ENCODE measurements at places on chromosomes 4 and X. TPM values are rescaled to one million over a fixed set of nuclear protein-coding genes. Genes with fewer than 3 reads are reported as not detected.

The NCAPG gene
- total RNA-seq, result 0.44 TPM

The CFAP47 gene
- not detected for total RNA-seq

The HSFX1 gene
- total RNA-seq, result 2.9 TPM

The RASL11B gene
- 1.3 TPM for total RNA-seq

The SLC49A3 gene
- 6.9 TPM for total RNA-seq

The HTR2C gene
- total RNA-seq, result not detected

- DNase-seq, result no peak
Observed at GRCh38 chr4:54840992-54841768, 183.4 kb downstream of the KIT start.

- DNase-seq, result no peak
Observed at GRCh38 chrX:37746951-37747350, 32.9 kb upstream of the CYBB start.

- no peak for DNase-seq
Observed at GRCh38 chrX:109040057-109040456, 303.7 kb upstream of the IRS4 start.

DNA sequence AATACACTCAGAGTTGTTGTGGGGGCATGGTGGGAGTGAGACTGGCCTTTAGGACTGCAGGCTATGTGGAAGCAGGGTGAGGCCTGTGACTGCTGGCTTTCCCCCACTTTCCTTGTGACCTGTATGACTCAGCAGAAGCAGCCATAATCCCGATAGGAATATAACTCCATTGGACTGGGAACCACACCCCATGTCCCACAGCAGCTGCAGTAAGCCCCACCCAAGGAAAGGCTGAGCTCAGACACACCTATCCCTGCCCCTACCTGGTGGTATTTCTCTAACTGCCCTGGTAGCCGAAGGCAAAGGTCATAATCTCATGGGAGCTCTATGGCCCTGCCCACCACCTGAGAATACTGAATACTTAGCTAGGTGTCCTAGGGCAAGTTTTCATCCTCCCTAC, 169.3 kb downstream of the GC start:
- DNase-seq, result no peak

- DNase-seq, result peak; percentile 41
Observed at GRCh38 chr4:87679449-87680169, 29.5 kb downstream of the DMP1 start.

GRCh38 chr4:180751009-180751408, 1492.2 kb upstream of the TENM3 start:
- no peak for DNase-seq

DNA sequence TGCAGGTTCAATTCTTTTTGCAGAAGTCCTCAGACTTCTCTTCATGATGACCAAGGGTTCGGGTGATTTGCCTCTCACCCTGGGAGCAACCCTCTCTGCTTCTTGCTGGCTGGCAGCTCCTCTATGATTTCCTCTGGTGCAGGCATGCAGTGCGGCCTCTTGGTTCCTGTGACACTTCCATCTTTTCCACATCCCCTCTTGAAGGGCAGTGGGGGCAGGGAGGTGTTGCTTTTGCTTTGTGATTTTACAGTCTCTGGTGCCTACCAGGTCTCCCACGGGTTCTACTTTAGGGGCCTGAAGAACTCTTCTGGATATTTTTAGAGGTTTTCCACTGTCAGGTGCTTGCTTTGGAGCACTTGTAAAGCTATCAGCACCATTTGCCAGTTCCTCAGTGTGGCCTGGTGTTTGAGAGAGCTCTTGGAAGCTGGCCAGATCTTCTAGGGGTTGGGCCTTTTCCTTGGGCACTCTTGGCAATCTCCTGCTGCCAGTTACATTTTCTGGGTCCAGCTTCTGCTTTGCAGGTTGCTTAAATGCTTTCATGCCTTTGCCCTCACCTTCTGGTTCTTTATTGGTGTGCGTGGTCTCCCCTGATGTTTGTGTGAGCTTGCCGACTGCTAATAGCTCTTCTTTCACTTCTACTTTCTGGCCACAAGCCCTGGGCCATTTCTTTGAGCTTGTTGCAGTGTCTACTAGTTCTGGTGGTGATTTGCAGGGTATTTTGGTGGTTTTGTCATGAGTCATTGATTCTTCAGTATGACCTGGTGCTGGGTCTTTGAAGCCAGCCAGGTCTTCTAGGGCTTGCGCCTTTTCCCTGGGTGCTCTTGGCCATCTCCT, 11.5 kb upstream of the CHST7 start:
- DNase-seq, result peak; percentile 64

DNA sequence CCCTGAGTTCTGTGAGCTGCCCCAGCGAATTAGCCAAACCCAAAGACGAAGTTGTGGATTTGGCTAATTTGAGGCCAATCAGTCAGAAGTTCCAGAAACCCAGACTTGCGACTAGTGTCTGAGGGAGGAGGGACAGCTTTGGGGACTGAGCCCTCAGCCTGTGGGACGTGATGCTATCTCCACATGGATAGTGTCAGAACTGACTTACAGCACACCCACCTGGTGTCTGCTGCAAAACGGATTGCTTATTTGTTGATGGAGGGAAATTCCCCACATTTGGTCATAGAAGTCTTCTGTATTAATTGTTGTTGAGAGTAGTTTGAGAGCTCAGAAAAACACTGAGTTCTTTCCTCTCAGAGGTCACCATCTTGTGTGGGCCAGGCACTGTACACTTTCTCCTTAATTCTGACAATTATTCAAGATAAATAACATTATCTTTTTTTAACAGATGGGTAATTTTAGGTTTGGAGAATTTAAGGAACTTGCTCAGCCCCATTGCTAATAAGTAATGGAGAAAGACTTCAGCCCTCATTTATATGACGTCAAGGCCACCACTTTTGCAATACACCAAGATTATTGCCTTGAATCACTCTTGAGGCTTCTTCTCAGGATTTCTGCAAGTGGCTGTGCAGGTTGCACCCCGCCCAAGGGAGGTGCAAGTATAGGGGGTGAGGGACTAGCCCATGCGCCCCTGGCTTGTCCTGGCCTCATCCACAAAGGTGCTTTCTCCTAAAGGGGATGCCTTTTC, 16.7 kb downstream of the CLRN2 start:
- no peak for DNase-seq

DNA sequence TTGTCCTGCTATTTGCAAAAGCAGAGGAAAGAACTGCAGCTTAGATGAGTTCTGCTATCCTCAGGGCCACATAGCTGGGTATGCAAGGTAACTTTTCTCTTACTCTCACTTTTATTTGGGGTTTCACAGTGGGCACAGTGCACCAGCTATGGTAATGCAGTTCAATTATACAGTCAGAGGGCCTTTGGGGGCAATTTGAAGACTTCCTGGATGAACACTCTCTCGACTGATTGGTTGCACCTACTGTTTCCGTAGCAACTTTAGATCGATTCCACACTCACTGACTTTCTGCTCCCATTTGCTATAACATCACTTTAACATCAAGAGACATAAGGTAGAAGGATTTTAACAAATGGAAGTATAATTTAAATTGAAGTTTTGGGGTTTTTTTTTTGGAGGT, 128.6 kb downstream of the SLC39A8 start:
- DNase-seq, result no peak

- DNase-seq, result no peak
Observed at GRCh38 chr4:98656443-98656842, 2.0 kb downstream of the TSPAN5 start.

DNA sequence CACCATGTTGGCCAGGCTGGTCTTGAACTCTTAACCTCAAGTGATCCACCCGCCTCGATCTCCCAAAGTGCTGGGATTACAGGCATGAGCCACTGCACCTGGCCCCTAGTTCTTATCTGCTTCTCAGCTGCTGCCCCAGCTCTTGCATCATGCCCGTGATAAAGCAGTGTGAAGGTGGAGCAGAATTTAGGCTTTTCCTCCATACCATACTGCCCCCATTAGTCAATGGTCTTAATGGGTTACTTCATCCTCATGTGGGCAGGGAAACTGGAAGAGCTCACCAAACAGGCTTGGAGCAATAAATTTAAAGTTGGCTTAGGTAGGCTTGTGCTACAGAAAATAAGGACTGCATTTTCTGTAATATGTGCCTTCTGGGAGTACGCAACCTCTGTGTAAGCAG, 636.9 kb upstream of the BOD1L1 start:
- no peak for DNase-seq

- no peak for DNase-seq
Observed at GRCh38 chr4:64166365-64166764, 242.9 kb downstream of the TECRL start.

- DNase-seq, result no peak
Observed at GRCh38 chr4:653080-653821, 20.8 kb downstream of the ATP5ME start.

GRCh38 chrX:138719396-138719795, 7.9 kb upstream of the FGF13 start:
- DNase-seq, result no peak

- no peak for DNase-seq
Observed at GRCh38 chr4:77012726-77013125, 63.1 kb downstream of the CCNI start.

DNA sequence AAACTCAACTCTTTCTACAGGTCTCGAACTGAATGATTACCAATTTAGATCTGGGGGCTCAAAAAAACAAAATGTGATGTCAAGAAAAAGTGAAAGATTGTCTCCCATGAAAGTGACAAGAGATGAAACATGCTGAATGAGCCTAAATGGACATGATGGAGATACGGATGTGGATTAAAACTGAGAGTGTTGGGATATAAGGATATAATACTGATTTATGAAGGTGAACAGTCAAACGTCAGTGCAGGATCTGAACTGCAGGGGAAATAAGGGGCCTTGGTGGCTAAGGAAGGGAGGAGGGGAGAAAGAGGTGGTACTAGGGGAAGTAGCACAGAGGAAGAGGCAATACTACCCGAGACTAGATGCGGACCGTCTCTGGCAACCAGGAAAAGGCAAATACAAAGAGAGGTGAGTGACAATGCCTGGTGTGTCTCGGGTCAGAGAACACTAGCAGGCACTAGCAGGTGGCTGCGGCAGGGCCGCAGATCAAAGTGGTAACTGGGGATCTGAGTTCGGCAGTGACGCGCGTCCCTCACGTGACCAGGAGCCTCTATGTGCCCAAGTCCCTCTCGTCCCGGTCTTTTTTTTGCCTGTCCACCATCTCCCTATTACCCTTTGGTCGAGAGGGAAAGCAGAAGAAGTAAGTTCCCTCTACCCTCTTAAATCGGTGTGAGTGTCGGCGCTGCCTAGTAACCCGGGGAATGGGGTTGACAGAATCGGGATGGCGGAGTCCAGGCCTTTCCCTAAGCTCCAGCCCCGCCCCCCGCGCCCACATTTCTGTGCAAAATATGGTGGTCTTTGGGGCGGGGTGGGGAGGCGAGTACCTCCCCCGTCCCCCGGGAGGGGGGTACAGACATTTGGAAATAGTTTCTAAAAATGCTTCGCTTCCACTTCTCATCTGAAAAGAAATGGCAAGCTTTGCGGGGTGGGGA, at the start of gene TCEAL1:
TSS of gene TCEAL1 (plus strand) at position 590 of the 932 bp plus-strand sequence. CDS start 942 bp downstream, outside the sequence.
- DNase-seq, result peak; percentile 69

DNA sequence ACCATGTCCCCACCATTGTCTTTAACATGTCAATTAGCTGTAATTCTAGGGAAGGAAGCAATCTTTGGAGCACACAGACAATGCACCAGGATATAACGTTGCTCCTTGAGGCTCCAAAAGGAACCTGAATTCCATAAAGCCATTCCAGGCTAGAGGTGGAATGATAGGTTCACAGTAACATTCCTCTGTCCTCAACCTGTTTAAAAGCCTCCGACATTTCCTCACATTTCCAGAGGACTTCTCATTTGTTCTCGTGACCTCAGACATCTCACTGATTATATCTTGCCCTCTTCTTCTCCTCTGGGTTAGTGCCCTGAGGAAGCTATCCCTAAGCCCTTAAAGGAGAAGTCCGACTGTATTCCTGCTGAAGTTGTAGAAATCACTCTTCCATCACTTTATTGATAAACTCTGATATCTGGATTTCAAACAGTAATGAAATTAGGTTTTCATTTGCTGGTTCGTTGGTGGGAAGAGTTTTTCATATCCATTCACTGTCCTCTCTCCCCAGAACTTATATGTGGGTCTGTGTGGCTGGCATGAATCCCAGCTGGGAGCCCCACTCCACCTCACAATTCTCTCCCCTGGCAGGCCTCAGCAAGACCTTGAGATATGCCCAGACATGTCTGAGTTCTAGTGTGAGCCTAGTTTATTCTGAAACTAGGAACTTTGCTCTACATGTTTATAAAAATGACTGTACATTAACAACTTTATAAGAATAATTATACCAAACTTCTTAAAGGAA, 44.2 kb upstream of the PRSS12 start:
- DNase-seq, result no peak

DNA sequence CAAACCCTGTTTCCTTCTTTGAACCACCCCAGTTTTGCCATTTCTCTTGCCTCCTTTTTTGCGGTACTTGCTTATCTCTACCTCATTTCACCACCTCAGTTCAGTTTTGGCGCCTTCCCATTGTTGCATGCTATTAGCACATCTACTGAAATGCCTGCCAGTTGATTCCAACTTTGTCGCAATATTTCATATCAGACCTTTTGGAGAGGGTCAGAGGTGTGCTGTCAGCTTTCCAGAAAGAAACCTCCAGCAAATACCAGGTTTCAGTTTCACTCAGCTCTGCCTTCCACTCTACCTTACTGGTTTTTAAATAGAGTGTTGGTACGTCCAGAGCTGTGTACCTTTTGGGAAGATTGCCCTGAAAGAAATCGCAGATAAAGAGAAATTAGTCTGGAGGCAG, 91.9 kb upstream of the CPEB2 start:
- no peak for DNase-seq

- no peak for DNase-seq
Observed at GRCh38 chr4:42676066-42676951, 19.4 kb upstream of the ATP8A1 start.

DNA sequence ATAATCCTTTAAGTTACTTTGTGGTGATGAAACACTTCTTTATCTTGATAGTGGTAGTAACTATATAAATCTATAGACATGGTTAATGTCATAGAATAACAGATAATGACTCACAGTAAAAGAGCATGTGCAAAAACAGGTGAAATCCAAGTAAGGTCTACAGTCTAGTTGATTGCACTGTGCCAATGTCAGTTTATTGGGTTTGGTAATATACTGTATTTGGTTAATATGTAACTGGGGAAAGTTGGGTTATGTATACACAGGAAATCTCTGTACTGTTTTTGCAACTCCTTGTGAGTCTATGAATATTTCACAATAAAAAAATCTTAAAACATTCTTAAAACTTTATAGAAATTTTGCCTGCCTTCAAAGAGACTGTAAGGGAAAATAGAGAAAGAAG, 1067.6 kb upstream of the FTHL17 start:
- DNase-seq, result no peak
